Activated T-helper 1 cell treated with anti-CD3 and anti-CD28 coated beads, Interleukin-12 subunit alpha, Interleukin-12 subunit beta, Interleukin-2, Interleukin-4 antibody, amounts not matched to agents 30 ng/mL and 10 ng/mL and 1 ng/mL, durations not matched to agents 14 hours and 24 hours and 36 hours (primary cell): ENCODE measurements at places on chromosomes 12 and 14.

GRCh38 chr14:49250109-49250508, 336.1 kb downstream of the RPS29 start:
- no peak for DNase-seq

GRCh38 chr14:30993071-30993470, 32.4 kb upstream of the AP4S1 start:
- DNase-seq = no peak

DNA sequence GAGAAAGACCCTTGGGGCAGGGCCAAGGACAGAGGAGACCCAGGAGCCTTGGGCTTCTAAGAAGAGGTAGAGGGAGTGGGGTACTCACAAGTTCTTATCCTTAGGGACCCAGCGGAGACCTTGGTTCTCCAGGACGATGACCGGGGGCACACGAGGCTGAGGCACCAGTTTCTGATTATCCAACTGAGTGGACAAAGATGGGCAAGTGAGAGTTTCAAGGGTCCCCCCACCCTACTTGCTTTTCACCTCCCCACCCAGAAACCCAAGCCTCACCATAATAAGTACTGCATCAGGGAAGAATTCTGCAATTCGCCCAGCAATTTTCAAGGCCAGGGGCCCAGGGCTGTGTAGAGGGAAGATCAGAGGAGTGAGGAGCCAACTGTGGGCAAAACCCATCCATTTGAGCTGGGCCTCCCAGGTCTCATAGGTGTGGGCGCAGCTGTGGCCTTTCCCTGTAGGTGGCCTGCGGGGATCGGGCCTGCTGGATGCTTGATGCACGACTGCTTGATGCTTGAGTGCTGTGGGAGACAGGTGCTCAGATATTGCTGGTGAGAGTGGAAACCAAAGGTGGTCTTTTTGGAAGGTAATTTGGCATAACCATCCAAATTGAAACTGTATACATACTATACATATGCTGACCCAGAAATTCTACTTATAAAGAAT, 2.0 kb downstream of the EMC9 start:
- DNase-seq = no peak

- DNase-seq = no peak
Observed at GRCh38 chr12:1949771-1950470, 31.5 kb upstream of the CACNA2D4 start.

- no peak for DNase-seq
Observed at GRCh38 chr14:100714258-100714892, 12.3 kb upstream of the DLK1 start.

DNA sequence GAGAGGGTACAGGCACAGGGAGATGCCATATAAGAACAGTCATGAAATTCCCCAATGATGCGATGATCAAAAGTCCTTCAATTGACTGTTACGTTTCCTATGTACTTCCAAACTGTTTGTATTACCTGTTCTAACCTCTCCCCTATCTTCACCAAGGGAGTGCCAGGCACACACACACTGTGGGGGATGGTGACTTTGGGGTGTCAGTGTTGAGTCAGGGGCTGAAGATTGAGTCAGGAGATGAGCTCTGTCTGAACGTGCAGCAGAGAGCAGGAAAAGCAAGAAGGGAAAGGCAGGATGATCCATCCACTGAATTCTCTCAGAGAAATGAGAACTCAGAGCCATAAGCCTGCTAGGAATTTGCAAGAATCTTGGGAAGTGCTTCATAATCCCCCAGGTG, 153.4 kb downstream of the EFCAB11 start:
- DNase-seq = no peak
